A375 (cell line): ENCODE measurements at places on chromosomes 1 and 21. TPM values are rescaled to one million over a fixed set of nuclear protein-coding genes. Genes with fewer than 3 reads are reported as not detected.

The VHLL gene
- 0.19 TPM in 1 of 2 replicates, not detected in the other for total RNA-seq

The NFASC gene
- total RNA-seq, result 3.4 and 4.6 TPM in 2 replicates

The ZSCAN20 gene
- 2.9 and 3.6 TPM in 2 replicates for total RNA-seq

The INKA2 gene
- total RNA-seq, result 3.9 and 4.0 TPM in 2 replicates

The RIPPLY3 gene
- total RNA-seq, result not detected in 2 replicates

The SNAP47 gene
- total RNA-seq, result 55.6 and 66.2 TPM in 2 replicates

The TNFRSF14 gene
- total RNA-seq, result 8.8 and 9.9 TPM in 2 replicates

The LEPR gene
- total RNA-seq, result 2.3 and 3.0 TPM in 2 replicates

The HRNR gene
- 0.03 TPM in 1 of 2 replicates, not detected in the other for total RNA-seq

The TNFSF4 gene
- 0.61 and 0.79 TPM in 2 replicates for total RNA-seq

The ETV3L gene
- not detected in 2 replicates for total RNA-seq

The EPHX1 gene
- 16.7 and 19.0 TPM in 2 replicates for total RNA-seq

The SUCO gene
- total RNA-seq, result 25.5 and 28.6 TPM in 2 replicates

The KDM5B gene
- 65.3 and 68.1 TPM in 2 replicates for total RNA-seq

The PEAR1 gene
- total RNA-seq, result 0.49 and 1.7 TPM in 2 replicates
